Hematopoietic multipotent progenitor cell treated with erythropoietin and hydrocortisone succinate and interleukin-3 and kit ligand, for 6 days (in vitro differentiated cells): ENCODE measurements at places on chromosomes 16 and 17.

GRCh38 chr17:12421646-12422306, 243.9 kb upstream of the MYOCD start:
- DNase-seq: no peak

GRCh38 chr17:42325026-42325425, 36.7 kb downstream of the STAT5A start:
- DNase-seq: no peak

- DNase-seq: peak; percentile 36
These were observed 207.1 kb downstream of the ZFHX3 start for GRCh38 chr16:72840631-72841381.

DNA sequence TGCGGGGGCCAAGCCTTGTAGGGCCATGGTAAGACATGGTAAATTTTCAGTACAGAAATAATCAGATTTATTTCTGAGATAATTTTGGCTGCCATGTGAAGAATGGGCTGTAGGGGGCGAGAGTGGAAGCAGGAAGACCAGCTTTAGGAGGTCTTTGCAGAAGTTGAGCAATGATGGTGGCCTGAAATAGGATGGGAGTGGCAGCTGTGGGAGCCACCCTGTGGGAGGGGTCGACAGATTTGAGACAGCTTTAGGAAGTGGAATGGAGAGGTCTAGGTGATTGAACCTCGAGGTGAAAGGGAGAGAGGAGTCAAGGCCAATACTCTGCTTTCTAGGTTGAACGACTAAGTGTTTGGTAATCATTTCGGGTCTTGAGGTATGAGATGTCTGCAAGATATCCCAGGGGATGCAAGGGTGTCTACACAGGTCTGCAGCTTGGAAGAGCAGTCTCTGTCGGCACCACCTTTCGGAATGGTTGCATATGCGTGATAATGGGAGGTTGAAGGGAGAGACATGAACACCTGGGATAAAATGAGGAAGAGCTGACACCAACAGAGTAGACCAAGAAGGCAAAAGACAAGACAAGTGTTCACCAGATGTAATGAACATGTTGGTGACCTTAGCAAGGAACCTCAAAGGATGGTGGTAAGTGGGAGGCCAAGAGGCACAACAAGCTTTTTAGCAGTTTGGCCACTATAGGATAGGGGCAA, 4.2 kb upstream of the ATXN7L3 start:
- peak; percentile 91 for DNase-seq

DNA sequence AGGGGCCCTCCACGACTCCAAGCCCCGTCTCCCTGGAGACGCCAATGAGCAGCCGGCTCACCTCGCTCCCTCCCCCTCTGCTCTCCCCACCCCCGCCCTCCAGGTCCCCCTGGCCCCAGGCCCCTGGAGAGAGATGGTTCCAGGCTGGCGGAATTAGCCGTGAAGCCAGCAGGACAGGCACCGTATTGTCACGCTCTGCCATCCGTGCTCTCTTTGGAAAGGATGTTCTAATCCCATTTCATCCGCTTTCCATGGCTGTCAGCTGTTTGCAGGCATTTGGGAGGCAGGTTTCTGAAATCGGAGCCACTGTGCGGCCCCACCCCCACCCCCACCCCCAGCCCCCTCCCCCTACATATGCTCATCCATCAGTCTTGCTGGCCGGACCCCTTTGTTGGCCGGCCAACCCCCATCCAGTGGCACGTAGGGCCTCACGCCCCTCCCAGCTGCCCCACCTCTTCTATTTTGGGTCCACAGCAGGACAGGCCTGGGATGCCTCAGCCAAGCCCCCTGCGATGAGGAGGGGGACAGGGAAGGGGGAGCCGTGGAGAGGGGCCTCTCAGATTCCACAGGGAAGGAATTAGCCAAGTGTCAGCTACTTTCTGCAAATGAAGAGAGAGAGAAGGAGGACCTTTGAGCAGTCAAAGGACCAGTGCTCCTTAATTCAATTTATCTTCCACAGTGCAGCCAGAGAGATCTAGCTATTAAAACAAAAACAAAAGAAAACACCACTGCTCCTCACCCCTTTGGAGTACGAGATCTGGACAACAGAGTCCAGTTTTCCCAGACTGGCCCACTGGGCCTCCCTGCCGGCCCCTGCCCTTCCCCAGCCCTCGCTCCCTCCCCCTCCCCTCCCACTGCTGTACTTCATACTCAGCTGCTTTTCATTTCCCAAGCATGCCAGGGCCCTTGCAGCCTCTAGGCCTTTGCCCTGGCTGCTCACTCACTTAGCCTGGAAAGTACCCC, 30.7 kb downstream of the SDK2 start:
- DNase-seq: no peak

DNA sequence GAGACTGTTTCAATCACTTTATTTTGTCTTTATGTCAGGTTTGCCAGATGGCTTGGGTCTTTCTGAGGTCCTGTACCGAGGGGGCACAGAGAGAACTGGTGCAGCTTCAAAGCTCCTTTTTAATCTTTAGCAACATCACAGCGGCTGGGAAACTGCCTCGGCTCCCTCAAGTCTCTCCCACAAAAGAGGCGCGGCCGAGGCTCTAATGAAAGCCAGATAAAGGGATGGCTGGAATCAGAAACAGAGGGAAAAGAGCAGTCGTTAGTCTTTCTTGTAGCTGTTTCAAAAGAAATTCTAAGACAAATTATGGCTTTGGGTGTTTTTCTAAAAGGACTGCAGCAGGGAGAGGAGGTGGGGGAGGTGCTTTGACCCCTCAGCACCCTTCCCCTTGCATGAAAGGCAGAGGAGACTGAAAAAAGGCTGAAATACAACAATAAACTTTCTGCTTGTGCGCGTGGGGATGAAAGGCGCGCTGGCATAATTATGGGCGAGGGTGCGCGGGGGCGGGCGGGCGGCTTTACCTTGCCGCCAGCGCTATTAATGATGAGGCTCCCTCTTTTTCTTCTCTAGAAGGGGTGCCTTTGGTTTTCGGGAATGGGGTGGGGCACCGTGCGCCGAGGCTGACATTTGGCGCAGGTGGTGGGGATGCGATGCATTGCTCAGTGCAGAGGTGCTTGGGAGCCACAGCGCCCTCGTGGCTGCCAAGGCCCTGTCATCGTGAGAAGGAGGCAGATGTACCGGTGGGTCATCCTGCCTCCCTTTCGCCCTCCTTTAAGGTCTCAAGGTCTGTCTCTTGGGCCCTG, 22.3 kb upstream of the BRD7 start:
- DNase-seq: no peak

DNA sequence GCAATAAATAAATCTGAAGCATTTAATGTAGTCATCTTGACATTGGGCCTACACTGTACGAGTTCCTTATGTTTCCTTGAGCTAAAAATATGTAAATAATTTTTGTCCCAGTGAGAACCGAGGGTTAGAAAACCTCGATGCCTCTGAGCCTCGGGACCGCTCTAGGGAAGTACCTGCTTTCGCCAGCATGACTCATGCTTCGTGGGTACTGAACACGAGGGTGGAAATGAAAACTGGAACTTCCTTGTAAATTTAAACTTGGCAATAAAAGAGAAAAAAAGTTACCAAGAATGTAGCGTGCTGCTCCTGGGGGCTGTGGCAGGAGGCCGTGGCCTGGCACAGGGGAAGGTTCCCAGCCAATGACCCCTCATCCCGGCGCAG, 74.1 kb downstream of the SOCS1 start:
- no peak for DNase-seq

DNA sequence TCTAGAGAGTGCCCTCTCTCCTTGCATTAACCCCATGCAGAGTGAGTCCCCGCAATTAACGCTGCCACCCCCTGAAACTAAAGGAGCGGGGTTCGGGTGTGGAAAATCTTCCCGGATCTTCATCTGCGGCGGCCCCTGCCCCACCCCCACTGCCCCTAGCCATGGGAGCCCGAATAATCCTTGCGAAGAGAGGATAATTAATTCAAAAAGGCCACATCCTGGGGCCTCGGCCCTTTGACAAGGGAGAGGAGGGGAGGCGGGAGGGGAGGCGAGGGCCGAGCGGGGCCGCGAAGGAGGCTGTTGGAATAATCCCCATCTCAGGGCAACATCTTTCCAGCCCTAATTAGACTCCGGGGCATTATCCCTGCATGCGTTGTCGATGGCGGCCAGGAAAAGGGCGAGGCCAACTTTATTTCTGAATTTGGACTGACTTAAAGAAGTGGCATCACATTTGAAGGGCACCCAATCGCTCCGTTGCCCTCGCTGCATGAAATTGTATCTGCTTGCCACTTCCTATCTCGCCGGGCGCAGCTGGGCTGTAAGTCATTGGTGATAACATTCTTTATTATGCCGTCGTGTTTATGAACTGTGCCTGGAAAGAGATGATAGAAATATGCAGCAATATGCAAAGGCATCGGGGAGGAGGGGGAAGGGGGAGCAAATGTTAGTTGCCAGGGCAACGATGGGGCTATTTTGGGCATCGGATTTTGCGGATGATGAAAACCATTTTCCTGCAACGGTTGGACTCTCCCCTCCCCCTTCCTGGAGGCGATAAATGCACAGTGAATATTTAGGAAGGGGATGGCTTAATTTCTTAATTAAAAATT, 387.1 kb upstream of the TNRC6C start:
- DNase-seq: peak; percentile 98

GRCh38 chr16:10970065-10970464, 25.7 kb downstream of the CLEC16A start:
- DNase-seq: no peak

DNA sequence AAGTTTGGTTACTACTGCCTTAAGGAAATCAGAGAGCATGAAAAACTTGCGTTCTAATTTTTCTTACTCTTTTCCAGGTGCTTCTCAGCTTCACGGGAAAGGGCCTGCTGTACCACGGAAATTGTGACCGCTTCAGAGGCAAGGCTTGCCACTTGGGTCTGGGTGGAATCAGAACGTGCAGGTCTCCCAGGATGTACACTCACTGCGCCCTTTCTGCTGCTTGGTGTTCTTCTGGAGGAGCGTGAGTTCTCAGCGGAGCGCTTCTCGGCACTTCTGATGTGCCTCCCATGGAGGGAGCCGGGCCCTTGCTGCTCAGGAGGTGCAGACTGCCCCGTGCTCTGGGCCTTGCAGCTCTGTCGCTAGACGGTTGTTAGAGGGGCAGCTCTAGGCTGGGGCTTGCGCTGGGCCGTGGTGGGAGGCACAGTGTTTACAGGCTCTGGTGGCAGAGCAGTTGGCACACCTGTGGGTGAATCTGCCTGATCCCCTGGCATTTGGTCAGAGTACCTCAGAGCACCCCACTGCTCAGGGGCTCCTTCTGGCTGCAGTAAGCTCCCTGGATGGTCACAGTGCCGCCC, 32.8 kb downstream of the UBN1 start:
- no peak for DNase-seq

DNA sequence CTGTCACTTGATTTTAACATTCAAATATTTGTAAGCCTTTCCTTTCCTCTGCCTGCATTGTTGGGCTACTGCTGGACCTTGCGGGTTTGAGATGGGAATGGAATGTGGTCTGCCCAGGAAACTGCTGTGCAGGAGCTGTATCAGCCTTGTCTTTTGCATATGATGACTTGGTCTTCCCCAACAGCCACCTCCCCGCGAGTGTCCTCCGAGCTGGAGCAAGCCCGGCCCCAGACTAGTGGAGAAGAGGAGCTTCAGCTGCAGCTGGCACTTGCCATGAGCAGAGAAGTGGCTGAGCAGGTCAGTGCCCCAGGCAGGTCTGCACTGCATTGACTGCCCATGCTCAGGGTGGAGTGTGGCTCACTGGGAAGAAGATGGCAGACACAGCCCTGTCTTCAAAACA, 52.8 kb downstream of the B9D1 start:
- no peak for DNase-seq

- DNase-seq: no peak
These were observed 65.0 kb upstream of the AXIN2 start for GRCh38 chr17:65626451-65626850.

DNA sequence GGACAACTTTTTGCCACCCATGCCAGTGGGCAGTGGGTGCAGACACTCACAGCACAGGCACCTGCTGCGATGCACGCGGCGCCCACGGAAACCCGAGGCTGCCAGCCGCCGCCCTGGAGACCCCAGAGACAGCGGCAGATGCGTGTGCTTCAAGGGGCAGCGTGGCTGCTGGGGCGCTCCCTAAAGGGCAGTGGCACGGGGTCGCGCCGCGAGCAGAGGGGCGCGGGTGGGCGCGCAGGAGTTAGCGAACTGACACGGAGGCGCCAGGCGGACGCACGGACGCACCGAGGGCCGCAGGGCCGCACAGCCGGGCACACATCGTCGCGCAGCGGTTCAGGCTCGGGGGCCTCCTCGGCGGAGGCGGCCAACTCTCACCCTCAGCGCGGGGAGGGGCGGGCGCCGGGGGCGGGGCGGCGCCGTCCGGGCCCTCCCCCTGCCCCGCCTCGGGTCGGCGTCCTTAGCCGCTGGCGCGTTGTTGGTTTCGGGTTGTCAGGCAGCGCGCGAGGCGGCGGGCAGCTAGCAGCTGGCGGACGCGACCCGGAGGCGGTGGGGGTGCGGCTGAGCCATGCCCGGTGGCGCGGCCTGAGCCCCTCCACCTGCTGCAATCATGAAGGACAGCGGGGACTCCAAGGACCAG, at the start of gene KIF19:
Gene KIF19, plus strand, starts transcription at position 484 of the 637 bp plus-strand sequence. Its CDS starts 124 bp downstream, at position 608.
- DNase-seq: peak; percentile 76

- DNase-seq: no peak
These were observed 50.7 kb upstream of the SLC25A19 start for GRCh38 chr17:75339971-75340370.

GRCh38 chr17:15943971-15944758, 765 bp upstream of the ADORA2B start:
- DNase-seq: no peak

- no peak for DNase-seq
These were observed 26.7 kb upstream of the TOX3 start for GRCh38 chr16:52573365-52574299.

DNA sequence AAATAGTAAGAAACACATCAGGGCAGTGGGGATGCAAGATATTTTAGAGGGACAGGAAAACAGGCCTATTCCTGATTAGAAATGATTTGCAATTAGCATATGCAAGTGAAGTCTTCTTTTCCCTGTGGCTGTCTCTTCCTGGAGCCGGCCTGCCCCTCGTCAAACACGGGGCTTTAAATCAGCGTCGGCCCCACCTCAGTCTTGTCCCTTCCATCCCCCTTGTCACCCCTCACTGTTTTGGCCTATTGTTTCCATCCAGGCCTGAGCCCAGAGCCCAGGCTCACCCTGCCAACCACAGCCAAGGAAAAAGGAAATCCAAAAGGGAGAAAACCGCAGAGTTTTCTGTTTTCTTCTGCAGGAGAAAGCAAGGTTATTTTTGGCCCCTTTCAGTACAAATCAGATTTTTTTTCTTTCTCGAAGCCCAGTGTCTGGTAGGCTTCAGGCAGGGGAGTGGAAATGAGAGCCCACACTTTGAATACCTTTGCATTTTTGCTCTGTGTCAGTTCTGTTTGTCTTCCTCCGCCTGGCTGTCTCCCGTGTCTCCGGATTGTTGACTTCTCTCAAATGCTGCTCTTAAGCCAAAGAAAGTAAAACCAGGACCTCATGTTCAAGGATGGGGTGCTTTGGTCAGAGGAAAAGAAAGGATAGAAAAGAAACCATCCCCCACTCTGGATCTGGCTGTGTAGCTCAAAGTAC, 399.9 kb upstream of the CDH11 start:
- DNase-seq: no peak

GRCh38 chr16:19680881-19681340, 37.1 kb downstream of the KNOP1 start:
- no peak for DNase-seq
